ENCODE measurements at places on chromosomes 5 and 9.

DNA sequence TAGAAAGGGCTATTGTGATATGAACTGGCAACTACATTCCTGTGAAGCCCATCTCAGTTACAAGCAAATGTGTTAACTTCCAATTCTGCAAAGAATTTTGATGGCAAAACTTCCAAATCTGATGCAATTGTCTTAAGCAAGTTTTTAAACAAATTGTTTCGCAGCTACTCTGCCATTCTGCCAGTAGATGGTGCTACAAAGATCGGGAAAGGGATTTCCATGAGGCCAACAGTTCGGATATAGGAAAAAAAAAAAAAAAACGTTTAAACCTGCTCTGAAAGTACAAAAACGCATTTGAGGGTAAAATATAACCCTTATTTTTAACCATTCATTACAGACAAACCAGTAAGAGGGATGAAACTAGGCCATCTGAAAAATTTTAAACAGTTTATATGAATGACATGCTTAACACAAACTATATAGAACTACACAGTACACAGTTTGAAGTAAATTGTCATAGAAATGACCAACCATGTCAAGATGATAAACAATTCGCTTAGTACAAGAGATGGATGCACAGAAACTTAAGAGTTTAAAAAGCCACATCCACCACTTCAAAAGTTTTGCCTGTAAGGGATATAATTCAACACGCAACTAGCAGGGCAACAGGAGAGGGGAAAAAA is 2.2 kb downstream of the HNRNPA0 start:
- no peak for DNase-seq

DNA sequence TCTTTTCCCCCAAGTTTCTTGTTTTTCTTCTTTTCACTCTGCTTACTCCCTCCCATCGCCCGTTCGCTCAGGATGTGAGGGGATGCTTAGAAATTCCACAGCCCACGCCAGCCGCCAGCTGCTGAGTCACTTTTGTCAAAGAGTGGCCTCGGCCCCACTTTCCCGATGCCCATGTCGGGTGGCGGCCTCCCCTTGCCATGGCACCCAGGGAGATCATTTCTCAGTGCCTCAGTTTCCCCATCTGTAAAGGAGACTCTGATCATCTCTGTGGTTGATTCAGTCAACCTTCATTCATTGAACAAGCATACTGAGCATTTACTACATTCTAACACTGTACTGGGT is 353 bp upstream of the PDGFRB start:
- no peak for DNase-seq

GRCh38 chr5:148343603-148344487 is 8.5 kb downstream of the SPINK9 start:
- no peak for DNase-seq

GRCh38 chr5:112857866-112858265 is 3.2 kb upstream of the SRP19 start:
- DNase-seq: no peak

- no peak for DNase-seq
Measured at GRCh38 chr9:29800821-29801220, 2227.5 kb upstream of the C9orf72 start.

DNA sequence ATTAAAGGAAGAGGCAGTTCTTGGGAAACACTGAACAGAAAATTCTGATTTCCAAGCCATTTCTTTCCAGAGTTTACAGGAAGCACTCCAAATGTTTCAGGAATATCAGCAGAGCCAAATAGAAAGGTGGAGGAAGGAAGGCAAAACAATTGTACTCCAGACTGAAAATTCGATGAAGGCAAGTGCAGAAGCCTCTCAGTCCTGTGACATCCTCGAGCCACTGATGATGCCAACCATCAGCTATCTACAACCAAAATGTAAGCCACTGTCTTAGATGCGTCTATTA is 2.2 kb downstream of the LMAN2 start:
- DNase-seq: no peak

- no peak for DNase-seq
Measured at GRCh38 chr5:14956423-14957046, 85.0 kb upstream of the ANKH start.

- DNase-seq: no peak
Measured at GRCh38 chr5:72673623-72674022, 142.8 kb upstream of the TNPO1 start.

GRCh38 chr9:5900622-5901021 is 9.9 kb downstream of the MLANA start:
- no peak for DNase-seq

GRCh38 chr5:113451797-113452196 is 17.0 kb upstream of the TSSK1B start:
- DNase-seq: no peak

- DNase-seq: no peak
Measured at GRCh38 chr9:98318834-98319478, 63.5 kb upstream of the TBC1D2 start.

DNA sequence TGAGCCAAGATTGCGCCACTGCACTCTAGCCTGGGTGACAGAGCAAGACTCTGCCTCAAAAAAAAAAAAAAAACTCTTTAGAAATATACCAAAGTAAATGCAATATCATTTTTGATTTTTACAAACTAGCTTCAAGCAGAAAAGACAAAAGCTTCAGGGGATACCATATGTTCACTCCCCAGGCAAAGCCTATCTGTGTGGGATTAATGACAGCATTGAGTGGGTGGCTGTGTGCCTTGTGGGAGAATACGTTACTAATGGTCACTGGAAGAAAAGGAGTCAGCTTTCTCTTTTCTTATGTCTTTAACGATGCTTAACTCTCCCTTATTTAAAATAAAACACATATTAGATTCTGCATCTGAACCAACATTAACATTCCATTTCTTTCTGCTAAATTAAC is 1.9 kb downstream of the PCA3 start:
- DNase-seq: no peak

DNA sequence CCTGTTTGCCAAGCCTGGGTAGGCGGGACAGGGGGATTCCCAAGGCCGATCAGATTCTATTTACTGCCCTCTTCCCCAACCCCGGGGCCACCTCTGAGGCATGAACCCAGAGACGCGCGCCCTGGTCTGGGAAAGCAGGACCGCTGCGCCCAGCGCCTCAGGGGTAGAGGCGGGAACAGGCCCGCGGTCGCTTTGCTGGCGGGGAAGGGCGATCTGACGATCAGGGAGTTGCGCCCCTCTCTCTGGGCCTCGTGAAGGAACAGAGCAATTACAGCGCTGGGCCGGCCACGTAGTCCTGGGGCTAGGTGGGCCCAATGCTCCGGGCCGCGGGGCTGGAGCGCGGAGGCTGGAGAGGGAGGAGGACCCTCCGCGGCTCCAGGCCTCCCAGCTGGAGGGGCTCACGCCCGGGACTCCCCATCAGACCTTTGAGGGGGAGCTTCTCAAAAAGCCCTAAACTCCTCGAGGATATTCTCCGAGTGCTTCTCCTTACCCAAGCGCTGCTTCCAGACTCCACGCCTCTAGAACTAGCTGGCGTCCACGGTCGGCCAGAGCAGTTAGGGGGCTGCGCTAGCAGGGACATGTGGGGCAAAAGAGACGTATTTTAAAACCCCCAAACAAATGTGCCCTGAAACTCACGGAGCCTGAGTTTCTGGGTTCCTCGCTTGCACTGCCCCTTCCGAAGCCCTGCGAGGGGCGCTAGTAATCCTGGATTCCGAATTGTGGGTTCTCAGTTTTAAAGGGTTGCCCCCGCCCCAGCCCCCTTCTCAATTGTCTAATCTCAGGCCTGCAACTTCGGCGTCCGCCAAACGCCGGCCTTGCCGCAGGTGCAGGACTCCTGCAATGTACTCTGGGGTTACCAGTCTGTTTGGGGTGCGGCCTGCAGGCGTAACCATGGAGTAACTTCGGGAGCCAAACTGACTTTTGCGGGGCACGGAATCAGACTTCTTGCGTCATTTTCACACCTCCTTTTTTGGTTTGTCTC is 57.6 kb downstream of the TMEM174 start:
- no peak for DNase-seq

DNA sequence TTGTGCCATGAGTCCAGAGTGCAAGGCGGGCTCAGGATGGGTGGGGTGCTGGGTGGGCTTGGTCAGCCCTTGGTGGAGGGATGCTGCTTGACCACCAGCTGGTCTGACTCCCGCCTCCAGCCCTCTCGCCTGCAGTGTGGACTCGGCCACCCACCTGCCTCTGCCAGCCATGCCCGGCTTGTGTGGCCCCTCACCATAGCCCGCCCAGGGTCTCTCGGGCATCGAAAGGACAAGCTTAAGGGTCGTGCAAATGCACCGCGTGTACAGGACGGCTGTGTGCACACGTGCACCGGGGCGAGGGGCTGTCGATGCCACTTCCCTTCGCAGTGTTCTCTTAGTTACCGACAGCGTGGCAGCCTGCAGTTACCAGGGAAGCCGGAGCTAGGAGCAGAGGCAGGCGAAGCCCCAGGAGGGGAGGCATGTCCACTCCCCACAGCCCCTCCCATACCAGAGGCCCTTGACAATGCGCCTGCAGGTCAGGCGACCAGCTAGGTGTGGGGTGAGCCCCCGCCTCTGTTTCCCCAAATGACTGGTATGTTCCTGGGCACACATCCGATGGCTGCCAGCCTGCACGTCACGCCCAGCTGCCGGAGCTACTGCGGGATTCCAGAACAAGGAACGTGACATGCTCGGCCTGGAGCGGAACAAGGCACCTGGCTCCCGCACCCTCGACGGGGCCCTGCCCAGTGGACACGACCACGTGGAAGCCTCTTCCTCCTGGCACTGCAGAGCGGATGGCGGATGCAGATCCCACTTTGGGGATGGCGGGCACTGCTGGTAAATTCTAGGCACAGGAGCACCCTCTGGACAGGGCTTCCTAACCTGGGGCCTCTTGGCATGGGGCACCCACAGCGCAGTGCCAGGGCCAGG is 7.8 kb downstream of the LCN9 start:
- DNase-seq: no peak

DNA sequence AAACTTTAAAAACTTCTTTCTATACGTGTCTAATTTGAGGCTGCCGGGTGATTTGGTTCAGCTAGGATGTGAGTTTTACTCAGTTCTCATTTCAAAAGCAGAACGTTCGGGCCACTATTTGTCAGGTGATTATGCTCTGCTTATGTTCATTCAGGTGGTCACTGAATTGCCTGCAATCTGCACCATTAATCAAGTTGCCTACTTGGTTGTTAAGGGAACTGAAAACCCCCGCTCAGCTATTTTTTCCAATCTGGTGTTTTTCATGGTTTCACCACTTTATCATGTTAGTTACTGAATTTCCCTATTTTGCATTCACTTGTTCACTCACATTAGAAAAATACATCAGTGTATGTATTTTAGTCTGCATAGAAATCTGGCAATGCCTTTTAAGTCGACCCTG is 523.0 kb downstream of the CSNK1G3 start:
- DNase-seq: no peak

DNA sequence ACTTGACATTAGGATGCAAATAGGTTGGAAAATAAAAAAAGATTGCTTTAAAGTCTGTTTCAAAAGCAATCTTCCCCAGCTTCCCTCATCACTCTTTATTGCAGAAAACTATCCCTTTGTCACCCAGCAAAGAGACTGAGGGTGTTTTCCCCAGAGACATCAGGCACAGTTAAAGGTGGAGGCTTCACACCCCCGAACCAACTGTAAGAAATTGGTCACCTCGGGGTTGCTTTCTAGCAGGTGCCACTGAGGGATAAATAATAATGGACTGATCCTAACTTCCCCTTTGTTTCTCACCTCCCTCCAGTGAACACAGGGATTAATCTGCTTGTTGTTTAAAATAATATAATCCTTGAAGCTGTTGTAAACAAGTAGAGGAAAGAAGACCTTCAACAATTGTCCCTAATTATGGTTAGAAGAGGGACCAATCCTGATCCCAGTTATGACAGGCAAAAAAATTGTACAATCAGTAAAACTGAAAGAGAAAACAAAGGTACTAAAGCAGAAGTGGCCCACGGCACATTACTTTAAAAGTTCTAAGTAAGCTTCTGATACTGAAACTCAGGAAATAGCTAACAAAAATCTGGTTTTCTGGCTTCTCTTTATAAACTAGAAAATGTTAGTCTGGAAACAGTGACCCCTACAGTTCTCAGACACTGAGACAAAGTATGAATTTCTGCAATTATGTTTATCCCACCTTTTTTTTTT is 6.6 kb upstream of the PCSK1 start:
- no peak for DNase-seq
